Substantia nigra (tissue), 51 donors: ENCODE measurements at places on chromosomes 11 and 22.

GRCh38 chr11:105071089-105071732, 26.1 kb upstream of the CARD16 start:
- no peak for DNase-seq

DNA sequence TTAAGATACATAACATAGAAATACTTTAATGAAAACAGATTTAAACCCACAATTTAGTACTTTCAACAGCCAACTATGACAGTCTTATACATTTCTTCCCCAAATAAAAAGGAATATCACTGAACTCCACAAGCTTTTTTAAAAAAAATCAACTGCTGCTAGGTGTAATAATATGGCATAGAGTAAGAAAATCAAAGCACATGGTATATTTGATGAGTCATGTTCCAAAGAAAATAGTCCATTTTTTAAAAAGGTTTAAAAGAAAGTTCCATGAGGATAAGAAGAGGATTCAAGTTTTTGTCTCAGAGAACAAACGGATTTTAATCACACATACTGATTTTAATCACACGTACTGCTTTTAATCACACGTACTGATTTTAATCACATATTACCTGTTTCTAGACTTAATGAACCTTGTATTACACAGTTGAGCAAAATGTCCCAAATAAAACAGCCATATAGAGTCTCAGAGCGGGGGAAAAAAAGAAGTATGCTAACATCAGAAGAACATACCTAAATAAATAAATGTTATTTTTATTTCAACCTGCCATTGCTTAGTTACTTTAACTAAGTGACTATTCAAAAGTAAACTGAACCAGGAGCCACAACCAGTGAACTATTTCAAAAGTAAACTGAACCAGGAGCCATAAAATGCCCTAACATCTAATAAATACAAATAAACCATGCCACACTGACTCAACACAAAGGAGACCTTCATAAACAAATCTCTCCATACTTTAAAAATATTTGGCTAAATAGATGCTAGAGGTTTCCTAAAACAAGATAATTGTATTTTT, 198.4 kb downstream of the SBF2 start:
- DNase-seq: no peak

GRCh38 chr22:36155702-36156101, 4.9 kb downstream of the APOL3 start:
- DNase-seq: peak; percentile 21

DNA sequence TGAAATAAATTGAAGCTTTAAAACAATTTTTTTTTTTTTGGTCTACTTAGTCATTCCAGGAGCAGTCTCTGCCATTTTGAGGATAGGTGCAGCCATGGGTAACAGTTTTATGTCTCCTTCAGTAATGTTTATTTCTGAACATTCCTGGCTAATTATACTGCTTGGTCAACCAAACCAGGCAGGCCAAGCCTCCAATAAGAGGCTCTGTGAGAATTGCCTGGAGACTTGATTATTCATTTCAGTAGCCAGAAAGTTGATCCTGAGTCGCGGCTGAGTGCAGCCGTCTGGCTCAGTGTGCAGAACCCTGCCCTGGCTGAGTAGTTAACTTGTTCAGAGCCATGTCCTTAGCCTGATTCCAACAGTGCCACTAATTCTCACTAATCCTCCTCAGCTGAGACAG, 364.0 kb upstream of the FAT3 start:
- no peak for DNase-seq

DNA sequence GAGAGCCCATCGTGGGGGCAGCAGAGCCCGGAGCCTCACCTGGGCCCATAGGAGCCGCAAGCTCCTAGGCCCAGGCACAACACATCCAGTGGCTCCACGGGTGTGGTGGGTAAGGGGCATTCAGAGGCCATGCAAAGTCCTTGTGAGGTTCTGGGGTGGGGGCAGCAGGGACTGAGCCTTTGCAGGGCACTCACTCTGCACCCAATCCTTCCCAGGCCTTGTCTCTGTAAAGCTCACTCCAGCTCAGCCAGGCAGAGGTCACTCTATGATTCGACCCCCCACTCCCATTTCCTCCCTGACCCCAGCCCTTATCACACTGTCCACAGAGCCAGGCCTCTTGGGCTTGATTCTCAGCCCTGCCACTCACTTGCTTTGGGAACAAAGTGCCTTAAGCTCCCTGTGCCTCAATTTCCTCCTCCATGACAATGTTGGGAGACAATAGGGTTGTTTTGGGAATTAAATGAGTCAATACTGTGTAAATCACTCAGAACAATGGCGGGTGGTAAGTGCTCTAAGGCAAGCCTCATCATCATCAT, 46.6 kb downstream of the LRRC32 start:
- DNase-seq: no peak

DNA sequence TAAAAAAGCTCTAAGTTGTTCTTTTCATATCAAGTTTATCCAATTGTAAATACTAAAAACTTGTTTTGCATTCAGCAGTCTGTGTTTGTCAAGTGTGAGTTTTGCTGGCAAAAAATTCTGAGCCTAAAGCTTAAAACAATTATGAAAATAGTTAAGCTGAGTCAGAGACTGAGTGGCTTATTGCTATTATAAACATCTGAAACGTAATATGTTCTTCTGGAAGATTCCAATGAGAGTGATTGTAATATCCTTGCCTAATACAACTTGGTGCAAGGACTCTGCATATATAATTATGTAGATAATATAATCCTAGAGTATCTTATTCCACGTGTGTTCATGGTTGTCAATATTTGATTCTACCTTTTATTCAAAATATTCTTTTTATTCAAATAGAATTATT, 14.1 kb upstream of the NUP50 start:
- no peak for DNase-seq

DNA sequence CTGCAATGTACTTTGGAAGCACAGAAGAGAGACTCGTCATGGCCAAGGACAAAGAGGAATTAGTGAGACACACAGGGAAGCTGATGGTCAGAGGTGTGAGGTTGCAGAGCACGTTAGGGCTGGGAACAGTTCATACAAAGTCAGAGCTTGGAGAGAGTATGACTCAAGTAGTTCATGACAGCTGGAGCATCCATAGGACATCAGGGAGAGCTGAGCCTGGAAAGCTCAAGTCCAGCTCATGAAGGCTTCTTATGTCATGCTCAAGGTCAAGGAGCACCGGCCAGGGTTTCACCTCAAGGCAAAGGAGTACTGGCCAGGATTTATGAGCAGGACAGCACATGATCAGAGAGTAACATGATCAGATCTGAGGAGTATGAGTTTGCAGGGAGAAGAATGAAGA, 64.6 kb upstream of the CHST1 start:
- no peak for DNase-seq

- DNase-seq: no peak
Observed at GRCh38 chr11:119342362-119343130, 1.9 kb upstream of the C1QTNF5 start.

DNA sequence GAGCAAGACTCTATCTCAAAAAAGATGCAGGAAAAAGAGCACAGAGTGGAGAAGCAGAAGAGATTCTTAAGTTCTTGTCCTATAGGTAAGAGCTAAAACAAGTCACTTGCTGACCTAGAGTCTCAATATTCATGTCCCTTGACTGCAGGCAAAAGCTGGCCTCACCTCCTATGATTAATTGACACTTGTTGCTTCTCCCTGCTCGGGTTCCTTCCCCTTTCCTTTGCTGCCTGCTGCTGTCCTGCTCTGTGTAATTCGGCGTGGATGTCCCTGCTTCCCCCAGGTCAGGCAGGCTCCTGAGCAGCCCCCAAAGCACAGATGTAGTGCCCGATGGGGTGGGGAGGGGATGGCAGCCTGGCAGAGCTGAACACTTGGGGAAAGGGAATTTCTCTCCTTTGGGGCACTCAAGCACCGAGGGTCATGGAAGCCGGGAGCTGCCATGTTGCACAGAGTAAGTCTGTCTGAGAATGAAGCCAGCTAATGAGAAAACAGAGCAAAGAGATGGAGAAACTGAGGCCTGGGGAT, 60.8 kb upstream of the NUP50 start:
- DNase-seq: no peak

DNA sequence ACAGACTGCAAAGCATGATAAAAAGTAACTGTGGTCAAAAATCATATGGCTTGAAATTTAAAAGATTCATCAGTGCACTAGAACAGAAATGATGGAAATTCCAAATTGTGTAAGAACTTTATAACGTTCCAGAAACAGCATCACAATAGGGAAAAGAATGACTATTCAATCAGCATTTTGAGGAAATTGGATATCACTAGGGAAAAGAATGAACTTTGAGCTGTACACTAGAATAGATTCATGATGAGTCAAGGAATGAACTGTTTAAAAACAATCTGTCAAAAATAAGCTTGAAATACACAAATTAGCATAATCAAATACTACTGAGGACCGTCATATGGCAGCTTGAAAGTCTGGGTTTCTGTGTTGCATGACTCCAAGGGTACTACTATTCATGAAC, 20.5 kb upstream of the HEPHL1 start:
- no peak for DNase-seq

GRCh38 chr22:41932353-41932752, 5.7 kb upstream of the TNFRSF13C start:
- no peak for DNase-seq

- DNase-seq: no peak
Observed at GRCh38 chr22:17754233-17754925, 19.9 kb downstream of the BID start.

GRCh38 chr22:27881421-27881820, 37.6 kb downstream of the PITPNB start:
- DNase-seq: peak; percentile 62

DNA sequence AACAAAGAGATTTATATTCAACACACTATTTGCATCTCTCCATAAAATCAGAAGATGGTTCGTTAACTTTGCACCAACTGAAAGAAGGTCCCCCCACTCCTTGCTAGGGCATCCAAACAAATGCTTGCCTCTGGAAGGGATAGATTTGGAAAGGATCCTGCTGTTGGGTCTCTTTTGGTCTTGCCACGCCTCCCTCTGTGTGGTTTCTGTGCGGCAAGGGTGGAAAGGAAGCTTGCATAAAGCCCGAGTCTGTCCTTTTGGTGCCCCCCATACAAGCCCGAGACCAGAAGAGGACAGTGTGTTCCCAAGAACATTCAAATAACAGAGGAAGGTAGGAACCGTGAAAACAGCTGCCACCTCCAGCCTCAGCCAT, 15.1 kb downstream of the SCGB1A1 start:
- DNase-seq: no peak

DNA sequence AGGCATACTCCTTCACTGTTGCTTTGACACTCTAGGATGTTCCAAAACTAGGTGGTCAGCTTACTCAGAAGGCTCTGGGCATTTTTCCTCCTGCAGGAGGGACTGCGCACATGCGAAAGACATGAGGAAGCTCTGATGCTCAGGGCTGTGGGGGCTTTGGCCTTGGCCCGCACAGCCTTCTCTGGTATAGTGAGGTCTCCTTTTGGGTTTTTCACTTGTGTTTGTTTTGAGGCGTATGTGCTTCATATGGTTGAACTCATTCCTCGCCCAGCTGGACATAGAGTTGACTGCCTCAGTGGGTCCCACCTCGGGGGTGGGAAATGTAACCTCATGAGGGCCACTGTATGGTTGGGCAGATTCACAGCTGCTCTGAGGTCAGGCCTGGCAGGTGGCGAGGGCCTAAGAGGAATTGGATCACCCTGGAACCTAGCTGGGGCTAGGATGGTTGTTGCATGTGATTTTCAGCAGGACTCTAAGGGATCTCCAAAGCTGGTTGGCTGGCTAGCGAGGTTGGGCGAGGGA, 63.7 kb downstream of the PTPRJ start:
- no peak for DNase-seq

GRCh38 chr11:102580185-102580951, 44.8 kb downstream of the MMP20 start:
- DNase-seq: no peak

GRCh38 chr11:128745311-128746136, 51.7 kb downstream of the FLI1 start:
- no peak for DNase-seq

DNA sequence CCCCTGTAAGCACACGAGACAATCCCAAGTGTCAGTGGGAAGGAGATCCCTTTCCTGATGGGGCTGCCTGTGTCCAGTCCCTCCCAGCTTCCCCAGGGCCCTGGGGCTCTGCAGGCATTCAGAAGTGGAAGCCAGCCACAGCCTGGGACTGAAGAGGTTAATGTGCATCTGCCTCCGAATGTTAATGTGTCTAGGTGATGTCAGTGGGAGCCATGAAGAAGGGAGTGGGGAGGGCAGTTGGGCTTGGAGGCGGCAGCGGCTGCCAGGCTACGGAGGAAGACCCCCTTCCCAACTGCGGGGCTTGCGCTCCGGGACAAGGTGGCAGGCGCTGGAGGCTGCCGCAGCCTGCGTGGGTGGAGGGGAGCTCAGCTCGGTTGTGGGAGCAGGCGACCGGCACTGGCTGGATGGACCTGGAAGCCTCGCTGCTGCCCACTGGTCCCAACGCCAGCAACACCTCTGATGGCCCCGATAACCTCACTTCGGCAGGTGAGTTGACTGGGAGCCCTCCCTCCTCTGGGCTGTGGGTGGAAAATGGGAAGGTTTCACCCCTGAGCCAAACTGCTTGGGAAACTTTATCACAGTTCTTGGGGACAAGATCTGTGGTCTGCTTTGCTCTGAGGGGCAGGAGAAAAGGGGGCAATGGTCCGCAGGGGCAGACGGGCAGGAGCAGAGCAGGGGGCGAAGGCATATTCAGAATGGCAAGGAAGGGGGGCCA, at the start of gene MCHR1:
TSS of gene MCHR1 (plus strand) at position 236 of the 715 bp plus-strand sequence. CDS start at position 405, 169 bp downstream.
- no peak for DNase-seq

- DNase-seq: no peak
Observed at GRCh38 chr11:28243581-28243980, 135.4 kb downstream of the METTL15 start.

DNA sequence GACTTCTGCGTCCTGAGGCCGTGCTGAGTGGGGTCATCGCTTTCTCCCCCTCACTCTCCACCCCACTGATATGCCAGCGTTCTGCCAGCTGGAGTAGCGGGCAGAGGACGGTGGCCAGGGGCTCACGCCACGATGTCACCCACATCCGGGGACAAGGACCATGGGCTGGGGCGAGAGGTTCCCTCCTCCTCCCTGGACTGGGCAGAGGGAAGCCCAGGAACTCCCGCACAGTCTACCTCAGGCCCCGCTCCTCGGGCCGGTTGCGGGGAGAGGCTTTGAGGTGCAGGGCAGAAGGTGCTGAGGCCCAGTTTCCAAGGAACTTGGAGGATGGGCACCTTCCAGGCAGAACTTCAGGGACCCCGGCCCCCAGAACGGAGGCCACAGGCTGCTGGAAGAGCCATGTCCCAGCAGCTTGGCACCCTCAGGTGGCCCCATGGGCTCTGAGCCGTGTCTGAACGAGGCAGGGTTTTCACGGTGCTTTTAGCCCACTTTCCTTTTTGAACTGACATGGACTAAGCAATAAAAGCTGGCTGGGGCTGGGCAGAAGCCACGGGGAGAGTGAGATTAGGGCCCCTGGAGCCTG, 25.4 kb downstream of the ADAMTS15 start:
- no peak for DNase-seq

DNA sequence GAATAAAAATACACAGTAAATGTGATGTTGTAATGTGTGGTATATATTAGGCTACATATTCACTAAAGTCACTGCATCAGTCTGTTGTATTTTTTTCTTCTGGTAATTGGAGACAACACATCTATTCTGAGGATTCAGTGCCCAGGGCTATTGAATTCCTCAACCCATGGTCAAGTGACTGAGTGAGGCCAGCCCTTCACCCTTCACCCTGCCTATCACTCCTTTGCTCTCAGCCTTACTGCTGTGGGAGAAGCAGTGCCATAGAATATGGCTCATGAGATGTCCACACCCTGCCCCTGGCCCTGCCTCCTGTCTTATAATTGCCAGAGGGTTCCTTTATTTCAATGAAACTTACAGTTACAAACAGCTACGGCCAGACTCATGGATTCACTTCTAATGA, 295.6 kb downstream of the NTM start:
- no peak for DNase-seq
